ENCODE measurements at places on chromosomes 11 and 22.
A peak's percentile ranks its signal among the peaks of the same experiment; 100 is the strongest.

- H3K27me3 ChIP-seq, result no peaks in the 10 kb centered on the region
- H3K4me1 ChIP-seq, result no peaks in the 10 kb centered on the region
- H3K4me3 ChIP-seq, result no peak overlapping the region
- H3K27ac ChIP-seq, result no peak overlapping the region
- H3K36me3 ChIP-seq, result no peaks in the 10 kb centered on the region
Observed at GRCh38 chr22:48536541-48537342, 1290.9 kb downstream of the BRD1 start.

- H3K4me3 ChIP-seq, result peak overlapping the region; percentile 33
- DNase-seq, result no peak
- H3K4me1 ChIP-seq, result peaks cover 3% of the 10 kb centered on the region
- peak overlapping the region; percentile 80 for H3K27ac ChIP-seq
- no peaks in the 10 kb centered on the region for H3K36me3 ChIP-seq
Observed at GRCh38 chr11:312092-312816, 1.6 kb upstream of the IFITM1 start.

GRCh38 chr11:75878933-75879332 lies 63.9 kb downstream of the UVRAG start:
- no peaks in the 10 kb centered on the region for H3K4me1 ChIP-seq
- H3K4me3 ChIP-seq, result no peak overlapping the region

DNA sequence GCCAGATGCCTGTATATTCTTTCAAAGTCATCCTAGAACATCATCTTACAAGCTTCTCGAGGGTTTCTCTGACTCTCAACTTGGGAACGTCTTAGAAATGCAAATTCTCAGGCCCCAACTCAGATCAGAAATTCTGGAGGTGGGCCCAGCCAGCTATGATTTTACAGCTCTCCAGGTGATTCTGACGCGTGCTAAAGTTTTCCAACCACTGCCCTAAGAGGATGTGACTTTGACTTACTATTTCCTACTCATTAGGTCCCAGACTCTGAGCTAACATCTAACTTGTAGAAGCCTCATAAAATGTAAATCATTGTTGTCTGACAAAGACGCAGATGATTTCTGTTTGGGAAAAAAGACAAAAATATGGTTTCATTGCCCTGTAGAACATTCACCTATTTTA lies 61.1 kb downstream of the IRAG1 start:
- no peak overlapping the region for H3K4me3 ChIP-seq
- no peak for DNase-seq

GRCh38 chr11:36376888-36377758 lies 81.0 kb downstream of the PRR5L start:
- no peaks in the 10 kb centered on the region for H3K27me3 ChIP-seq
- peak overlapping the region; percentile 55 for H3K27ac ChIP-seq
- H3K4me3 ChIP-seq, result peak overlapping the region; percentile 80
- no peaks in the 10 kb centered on the region for H3K4me1 ChIP-seq

DNA sequence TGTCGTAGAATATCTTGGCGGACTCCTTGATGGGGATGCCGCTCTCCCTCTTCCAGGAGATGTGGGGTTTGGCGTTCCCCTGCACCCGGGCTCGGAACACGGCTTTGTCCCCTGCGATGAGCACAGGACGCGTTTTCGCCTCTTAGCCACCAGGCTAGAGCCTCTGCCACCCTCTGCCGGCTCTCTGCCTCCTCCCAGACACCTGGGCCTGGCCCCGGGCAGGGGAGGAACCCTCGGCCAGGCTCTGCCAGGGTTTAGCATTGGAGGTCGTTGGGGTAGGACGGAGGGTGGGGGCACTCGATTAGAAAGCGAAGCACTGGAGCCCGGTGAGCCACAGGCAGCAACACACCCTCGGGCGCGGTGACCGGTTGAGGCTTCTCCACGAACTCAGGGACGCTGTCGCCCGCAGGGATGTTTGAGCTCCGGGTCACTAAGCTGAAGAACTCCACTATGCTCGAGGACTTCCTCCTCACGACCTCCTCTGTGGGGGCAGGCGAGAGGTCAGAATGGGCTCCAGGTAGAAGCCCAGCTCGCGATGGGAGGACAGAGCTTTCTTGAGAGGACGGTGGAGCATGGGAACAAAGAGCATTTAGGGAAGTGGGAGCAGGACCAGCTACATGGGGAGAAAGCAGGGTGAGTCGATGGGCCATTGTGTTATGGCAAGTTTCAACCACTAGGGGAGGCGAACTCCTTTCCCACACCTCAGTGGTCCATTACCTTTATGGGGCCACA lies 4.3 kb downstream of the IGSF22 start:
- no peaks in the 10 kb centered on the region for H3K36me3 ChIP-seq
- no peaks in the 10 kb centered on the region for H3K4me1 ChIP-seq
- peak; percentile 74 for DNase-seq
- no peaks in the 10 kb centered on the region for H3K27me3 ChIP-seq
- H3K4me3 ChIP-seq, result peak overlapping the region; percentile 69
- no peak overlapping the region for H3K27ac ChIP-seq

DNA sequence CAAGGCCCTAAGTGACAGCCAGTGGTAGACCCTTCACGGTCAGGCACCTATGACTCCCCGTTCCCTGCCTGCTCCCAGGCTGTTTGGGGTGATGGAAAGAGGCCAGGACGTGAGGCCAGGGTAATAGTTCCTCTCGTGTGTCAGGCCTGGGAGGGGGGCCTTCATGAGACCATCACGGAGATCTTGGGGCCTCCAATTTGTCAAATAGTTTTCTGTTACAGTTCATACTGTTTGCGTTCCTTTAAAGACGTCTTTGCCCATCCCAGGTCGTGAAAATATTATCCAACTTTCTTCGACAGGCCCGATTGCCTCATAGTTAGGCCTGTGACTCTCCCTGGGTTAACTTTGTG lies 62.2 kb upstream of the KCNQ1OT1 start:
- no peak for DNase-seq
- H3K4me3 ChIP-seq, result no peak overlapping the region
- H3K27me3 ChIP-seq, result no peaks in the 10 kb centered on the region
- H3K27ac ChIP-seq, result no peak overlapping the region
